NCI-H2029 treated with DMSO at 0.1 percent for 48 hours (cell line): ENCODE measurements at places on chromosomes 7 and 10.

- peak; percentile 23 for DNase-seq
Observed at GRCh38 chr7:152759949-152760853, 649 bp downstream of the ACTR3B start.

- no peak for DNase-seq
Observed at GRCh38 chr7:47714669-47715607, 133.0 kb upstream of the TNS3 start.

GRCh38 chr10:56269181-56269580 lies 91.9 kb downstream of the ZWINT start:
- DNase-seq: no peak

DNA sequence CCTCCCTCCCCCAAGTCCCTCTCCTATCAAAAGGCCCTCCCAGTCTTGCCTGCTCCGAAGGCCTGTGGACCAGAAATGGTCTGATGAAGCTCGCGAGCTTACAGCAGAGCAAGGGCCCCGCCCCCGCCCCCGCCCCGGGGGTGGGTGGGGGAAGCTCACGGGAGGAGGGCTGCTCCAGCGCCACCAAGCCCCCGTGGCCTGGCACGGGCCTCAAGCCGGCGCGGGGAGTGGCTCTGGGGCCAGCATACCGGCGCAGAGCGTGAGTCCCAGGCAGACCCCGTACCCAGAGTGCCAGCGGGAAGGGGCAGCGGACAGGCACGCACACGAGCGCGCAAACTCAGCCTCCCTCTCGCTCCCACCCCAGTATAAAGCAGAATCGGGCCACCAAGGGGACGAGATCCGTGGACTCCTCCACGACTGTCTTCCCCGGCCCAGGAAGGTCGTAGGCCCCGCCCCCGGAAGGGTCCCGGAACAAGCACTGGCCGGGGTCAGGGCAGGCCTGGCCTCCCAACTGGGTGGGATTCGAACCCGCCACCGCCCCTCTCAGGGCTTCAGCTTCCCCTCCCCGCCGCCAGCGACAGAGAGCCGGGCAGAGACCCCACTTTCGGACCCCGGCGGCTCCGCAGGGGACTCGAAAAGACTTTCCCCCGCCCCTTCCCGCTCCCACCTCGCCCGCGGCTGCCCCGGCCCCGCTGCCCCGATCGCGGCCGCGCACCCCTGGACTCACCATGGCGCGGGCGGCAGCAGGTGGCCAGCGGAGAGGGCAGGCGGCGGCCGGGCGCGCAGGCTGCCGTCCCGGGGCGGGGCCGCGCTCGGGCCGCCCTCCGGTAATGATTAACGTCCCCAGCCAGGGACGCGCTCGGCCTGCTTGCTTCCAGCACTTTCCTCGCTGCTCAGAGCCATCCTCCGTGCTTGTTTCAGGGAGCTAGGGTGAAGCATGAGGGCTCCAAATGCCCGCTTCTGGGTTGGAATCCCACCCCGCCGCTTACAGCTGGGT lies at the start of gene PCBD1:
PCBD1 (minus strand) TSS at position 762 of the 997 bp plus-strand sequence; CDS start at position 730, 32 bp downstream.
- DNase-seq: no peak

DNA sequence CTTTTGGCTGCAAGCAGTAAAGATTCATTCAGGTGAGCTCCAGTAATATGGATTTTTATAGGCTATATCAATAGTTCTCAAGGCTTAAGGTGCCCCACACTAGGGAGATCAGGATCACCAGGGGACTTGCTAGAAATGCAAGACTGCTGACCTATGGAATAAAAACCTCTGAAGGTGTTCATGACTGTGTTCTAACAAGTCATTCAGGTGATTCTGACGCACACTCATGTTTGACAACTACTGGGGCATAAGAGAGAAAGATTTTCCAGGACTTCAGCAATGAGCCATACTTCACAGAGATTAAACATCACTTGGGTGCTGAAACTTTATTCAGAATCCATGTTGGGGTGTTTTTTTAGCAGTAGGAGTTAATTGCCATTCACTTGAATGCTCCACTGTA lies 4.8 kb upstream of the TAS2R38 start:
- DNase-seq: no peak
